ENCODE measurements at places on chromosomes 16 and 17.

- no peak for DNase-seq
Measured at GRCh38 chr16:278863-279366, 1.5 kb upstream of the ARHGDIG start.

- DNase-seq = no peak
Measured at GRCh38 chr17:42651392-42651791, 7.7 kb upstream of the TUBG2 start.

DNA sequence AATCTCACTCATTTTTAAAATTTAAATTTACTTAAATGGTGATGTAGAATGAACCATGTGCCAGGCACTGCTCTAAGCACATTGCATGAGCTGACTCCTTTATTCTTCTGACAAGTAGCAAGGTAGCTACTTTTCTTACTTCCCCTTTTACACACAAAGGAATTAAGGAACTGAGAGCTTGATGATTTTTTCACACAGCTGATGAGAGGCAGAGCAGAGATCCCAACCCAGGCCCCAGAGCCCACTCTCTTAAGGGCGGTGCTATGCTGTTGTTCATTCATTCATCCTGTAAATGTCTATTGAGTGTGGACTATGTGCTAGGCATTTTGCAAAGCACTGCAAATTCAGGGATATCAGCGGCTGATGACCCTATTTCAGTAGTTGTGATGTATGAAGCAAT is 17.9 kb downstream of the SEC14L5 start:
- no peak for DNase-seq

GRCh38 chr16:26623442-26623841 is 443.3 kb upstream of the C16orf82 start:
- DNase-seq = no peak

DNA sequence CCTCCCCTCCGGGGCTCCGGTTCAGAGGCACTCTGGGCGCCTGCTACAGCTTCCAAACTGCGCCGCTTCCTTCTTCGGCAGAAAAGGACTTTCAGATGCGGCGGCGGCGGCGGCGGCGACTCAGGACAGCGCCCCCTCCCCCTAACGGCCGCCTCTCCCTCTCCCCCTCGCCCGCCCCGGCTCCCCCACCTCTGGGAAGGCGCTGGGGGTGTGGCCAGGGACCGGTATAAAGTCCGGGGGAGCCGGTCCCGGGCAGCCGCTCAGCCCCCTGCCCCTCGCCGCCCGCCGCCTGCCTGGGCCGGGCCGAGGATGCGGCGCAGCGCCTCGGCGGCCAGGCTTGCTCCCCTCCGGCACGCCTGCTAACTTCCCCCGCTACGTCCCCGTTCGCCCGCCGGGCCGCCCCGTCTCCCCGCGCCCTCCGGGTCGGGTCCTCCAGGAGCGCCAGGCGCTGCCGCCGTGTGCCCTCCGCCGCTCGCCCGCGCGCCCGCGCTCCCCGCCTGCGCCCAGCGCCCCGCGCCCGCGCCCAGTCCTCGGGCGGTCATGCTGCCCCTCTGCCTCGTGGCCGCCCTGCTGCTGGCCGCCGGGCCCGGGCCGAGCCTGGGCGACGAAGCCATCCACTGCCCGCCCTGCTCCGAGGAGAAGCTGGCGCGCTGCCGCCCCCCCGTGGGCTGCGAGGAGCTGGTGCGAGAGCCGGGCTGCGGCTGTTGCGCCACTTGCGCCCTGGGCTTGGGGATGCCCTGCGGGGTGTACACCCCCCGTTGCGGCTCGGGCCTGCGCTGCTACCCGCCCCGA is at the start of gene IGFBP4:
Gene IGFBP4 (plus strand): TSS at position 255 of the 792 bp plus-strand sequence. CDS start 286 bp downstream, at position 541.
- no peak for DNase-seq

- no peak for DNase-seq
Measured at GRCh38 chr17:82170412-82170961, 42.2 kb downstream of the CCDC57 start.

DNA sequence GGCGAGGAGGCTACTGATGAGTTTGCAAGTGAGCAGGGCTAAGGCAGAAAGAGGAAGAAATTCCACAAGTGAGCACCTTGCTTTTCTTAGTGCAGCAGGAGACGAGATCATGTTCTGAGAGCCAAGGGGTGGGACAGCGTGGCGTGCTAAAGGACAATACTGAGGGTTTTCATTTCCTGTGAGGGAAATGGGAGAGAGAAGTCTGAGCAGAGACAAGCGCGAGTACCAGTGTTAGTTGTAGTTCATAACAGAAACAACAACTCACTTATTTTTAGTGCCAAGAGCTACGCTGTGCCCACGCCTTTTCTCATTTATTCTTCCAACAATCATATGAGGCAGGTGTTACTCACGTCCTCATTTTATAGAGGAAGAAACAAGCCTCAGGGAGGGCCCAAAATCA is 2.3 kb downstream of the SPACA3 start:
- DNase-seq = no peak

GRCh38 chr16:72285728-72286127 is 113.8 kb upstream of the PMFBP1 start:
- no peak for DNase-seq

DNA sequence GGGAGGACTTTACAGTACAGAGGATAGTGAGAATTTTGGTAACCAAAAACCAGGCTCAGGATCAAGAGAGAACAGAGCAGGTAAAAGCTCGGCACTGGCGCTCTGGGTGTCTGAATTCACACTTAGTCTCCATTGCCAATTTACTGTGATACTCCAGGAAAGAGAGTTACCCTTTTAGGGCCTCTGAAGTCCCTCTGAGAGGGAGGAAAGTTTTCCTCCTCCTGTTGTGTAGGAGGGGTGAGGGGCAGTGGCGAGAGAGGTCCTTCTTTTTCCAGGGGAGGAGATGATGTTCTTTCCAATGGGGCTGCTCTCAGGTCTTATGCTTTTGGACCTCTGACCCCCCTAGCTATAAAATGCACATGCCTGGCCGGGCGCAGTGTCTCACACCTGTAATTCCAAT is 5.4 kb upstream of the TNS4 start:
- no peak for DNase-seq

- no peak for DNase-seq
Measured at GRCh38 chr17:70636517-70637133, 467.3 kb downstream of the KCNJ2 start.

DNA sequence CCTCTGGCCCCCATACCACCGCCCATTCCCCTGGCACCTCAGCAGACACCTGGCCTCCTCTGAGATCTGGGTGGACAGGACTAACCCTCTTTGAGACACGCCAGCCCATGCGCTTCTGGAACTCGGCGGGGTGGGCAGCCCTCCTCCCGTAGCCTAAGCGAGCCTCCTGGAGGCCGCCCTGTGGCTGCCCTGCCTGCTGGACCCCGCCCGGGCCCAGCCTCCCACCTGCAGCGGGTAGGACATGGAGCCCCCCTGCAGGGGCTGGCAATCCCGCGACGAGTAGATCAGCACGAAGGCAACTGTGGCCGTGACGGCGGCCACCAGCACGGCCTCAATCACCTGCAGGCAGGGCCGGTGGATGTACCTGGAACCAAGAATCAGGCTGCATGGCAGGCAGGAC is 8.2 kb upstream of the CCDC154 start:
- DNase-seq = no peak

- peak; percentile 27 for DNase-seq
Measured at GRCh38 chr17:29116804-29117753, 63.1 kb downstream of the MYO18A start.

DNA sequence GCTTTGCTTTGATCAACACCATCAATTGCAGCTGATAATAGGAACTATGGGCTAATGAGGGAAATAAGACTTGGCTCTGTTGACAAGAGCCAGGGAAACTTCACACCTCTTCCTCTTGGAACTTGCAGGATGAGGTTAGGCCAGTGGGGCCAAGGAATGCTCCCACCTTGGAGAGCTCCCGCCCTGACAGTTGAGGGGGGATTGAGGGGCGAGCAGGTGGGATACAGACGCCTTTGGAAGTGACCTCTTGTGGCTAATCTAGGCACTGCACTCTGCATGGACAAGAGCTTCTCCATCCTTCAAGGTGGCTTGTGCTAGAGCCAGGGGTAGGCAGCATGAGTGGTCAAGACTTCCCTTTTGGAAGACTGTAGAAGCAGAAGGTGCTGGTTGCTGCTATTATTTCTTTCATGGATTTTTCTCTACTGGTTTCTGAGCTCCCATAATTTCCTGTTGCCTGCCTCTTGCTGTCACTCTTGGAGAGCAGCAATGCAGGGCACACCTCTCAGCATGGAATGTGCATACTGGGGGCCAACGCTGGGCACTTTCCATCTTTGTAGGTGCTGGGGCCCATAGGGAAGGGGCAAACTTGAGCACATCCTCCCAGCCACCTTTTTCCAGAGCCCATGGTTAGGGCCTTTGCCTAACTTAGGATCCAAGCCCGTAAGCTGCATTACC is 2.3 kb upstream of the PHF12 start:
- DNase-seq = no peak

- no peak for DNase-seq
Measured at GRCh38 chr16:77763994-77764393, 24.4 kb upstream of the VAT1L start.

DNA sequence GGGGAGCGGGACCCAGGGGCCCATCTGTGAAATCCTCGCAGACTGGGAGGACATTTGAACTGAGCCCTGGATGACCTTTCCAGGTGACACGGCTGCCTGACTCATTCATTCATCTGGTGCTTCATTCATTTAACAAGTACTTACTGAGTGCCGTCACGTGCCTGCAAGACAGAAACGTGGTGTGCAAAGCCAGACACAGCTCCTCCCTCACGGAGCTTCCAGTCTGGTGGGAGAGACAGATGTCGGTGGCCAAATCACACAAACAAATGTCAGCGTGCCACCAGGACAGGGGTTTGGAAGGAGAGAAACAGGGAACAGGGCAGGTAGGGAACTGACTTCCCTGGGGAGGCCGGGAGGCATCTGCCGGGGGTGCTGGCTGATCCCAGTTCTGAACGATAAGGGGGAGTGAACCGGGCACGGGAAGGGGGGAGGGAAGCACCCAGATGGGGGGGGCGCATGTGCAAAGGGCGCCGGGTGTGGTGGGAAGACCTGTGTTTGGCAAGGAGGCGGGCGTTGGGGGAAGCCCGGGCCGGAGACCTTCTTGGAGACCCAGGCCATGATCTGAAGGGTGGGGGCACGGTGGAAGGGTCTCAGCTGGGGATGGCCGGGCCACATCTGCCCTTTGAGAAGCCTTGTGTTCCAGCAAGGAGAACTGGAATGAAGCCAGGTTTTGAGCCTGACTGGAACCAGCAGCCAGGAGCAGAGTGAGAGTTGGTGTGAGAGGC is 93.6 kb upstream of the CIBAR2 start:
- DNase-seq = no peak

GRCh38 chr16:49940464-49941224 is 84.4 kb upstream of the CNEP1R1 start:
- DNase-seq = no peak

DNA sequence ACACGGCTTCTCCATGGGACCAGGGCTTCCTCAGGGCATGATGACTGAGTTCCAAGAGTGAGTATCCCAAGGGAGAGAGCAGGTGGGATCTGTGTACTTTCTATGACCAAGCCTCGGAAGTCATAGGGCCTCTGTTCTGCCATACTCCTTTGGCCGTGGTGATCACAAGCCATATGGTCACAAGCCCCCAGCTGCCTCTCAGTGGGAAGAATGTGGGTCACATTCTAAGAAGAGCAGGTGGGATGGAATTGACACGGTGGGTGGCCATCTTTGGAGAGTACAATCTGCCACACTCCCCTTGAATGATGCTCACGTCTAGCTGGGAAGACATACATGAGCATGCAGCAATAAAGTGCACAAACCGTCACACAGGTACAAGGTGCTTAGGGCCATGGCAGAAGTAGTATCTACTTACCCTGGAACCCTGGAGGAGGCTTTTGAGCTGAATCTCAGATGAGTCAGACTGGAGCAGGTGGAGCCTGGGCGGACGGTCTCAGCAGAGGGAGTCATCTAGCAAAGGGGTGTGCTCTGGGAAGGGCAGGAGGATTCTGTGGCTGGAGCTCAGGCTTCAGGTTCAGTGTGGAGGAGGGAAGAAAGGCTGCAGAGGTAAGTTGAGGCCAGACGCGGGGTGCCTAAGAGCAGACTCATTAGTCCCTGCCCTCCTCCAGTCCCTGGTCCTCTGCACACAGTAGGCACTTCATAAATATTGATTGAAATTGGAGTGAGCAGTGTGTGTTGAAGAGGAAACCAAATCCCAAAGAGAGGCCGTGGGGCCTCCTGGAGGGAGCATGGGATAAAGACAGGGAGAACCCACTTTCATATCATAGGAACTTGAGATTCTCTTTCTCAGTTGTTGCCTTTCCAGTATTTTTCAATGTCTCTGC is 26.6 kb downstream of the GOSR2 start:
- DNase-seq = no peak

DNA sequence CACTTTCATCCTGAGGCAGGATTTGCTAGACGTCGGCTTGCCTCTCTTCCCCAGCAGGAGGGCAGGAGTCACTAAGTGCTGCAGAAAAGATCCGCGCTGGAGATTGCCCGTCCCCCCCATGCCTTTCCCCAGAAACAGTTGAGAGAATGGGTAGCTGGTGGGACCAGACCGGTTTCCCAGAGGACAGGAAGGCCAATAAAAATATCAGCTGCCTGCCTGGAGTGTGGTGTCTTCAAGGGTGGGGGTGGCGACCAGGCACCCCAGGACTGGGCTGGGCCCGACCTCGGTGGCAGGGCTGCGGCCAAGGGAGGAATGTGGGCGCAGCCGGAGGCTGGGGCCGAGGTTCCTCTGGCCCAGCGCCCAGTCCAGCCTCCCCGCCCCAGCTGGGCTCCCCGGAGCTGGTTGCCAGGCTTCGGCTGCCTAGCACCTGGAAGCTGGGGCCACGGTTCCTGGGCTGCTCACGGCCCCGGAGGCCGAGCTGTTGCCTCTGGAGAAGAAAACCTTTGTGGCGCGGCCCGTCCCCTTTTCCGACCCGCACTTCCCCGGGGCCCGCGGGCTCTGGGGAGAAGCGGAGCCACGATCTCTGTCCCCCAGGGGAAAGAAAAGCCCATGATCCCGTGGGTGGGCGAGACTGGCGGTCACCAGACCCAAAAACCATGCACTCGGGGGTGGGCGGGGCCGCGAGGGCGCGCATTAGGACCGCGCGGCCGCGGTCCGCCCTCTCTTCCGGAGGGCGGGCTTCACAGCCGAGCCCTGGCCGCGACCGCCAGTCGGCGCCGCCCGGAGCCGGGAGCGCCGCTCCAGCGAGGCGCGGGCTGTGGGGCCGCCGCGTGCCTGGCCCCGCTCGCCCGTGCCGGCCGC is at the start of gene TRAF4:
Gene TRAF4 (plus strand): TSS at position 769 of the 861 bp plus-strand sequence. CDS start 102 bp downstream, outside the sequence.
- DNase-seq = no peak

DNA sequence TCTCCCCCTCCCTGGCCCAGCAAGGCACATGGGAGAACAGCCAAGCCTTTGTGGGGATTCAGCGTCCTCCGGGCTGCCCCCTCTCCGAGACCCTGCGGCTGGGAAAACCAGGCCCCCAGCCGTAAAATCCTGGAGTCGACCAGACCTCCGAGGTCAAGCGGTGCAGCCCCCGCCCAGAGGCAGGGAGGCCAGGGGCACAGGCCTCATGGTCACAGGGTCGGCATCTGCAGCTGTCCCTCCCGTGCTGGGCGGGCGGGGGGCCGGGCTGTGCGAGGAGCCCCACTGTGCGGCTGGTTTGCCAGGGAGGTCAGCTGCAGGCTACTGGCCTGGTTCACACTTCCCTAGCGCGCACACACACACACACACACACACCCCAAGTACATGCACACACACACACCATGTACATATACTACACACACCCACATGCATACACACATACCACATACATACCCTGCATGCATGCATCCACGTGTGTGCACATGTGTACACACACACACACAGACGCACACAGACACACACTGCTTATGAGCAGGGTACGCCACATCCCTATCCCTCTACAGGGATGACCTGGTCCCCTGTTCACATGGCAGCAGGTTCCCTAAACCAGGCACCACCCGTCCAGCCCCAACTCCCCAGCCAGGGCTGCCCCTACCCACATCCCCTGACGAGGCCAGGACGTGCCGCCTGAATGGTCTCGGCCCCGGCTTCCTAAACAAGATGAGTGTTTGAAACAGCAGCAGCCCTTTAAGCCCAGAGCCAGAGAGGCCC is 108.9 kb upstream of the CIBAR2 start:
- DNase-seq = no peak

GRCh38 chr17:8976638-8977037 is 11.1 kb upstream of the PIK3R5 start:
- DNase-seq = no peak

Data from esophagus squamous epithelium (tissue), 5 donors.